ENCODE measurements at places on chromosomes 13 and 19.

DNA sequence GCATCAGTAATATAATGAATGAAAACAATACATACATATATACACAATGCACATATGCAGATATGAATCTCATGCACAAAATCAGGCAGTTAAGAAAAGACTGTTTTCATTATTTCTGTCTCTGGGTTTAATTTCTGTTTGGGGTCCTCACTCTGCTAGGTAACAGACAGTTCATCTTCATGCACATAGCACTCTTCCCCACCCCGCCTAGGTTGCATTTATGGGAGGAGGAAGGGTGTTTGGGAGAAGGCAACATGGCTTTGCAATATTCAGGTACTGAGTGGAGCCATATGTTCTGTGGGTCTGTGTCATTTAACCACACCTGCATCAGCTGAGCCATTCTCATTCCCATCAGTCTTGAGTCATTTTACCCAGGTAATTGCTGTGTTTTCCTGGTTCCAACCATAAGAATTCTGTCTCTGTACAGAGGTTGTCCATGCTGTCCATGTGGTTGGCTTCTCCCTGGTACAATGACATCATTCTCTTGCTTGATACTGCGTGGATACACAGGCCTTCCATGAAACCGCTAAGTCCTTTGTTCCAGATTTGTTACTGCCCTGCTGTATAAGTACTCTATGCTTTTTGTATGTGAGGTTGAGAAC lies 45.3 kb downstream of the RFC3 start:
- no peak for DNase-seq

- DNase-seq, result no peak
Measured at GRCh38 chr19:8486661-8487136, 15.7 kb downstream of the PRAM1 start.

DNA sequence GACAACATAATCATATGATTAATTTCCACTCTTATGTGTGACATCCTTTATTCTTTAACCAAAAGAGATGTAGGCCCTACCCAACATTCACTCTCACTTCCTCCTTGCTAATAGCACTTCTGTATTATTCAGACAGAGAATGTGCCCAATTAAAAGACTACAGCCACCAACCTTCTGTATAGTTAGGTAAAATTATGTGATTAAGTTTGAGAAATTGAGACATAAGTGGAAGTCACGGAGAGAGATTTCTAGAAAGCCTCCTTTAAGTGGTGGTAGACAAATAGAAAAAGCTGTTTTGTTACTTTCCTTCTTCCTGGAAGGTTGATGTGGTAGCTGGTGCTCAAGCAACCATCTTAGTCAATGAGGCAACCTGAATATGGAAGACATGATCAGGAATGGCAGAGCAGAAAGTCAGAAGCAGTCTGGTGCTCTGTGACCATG lies 14.8 kb downstream of the EPSTI1 start:
- DNase-seq, result no peak

DNA sequence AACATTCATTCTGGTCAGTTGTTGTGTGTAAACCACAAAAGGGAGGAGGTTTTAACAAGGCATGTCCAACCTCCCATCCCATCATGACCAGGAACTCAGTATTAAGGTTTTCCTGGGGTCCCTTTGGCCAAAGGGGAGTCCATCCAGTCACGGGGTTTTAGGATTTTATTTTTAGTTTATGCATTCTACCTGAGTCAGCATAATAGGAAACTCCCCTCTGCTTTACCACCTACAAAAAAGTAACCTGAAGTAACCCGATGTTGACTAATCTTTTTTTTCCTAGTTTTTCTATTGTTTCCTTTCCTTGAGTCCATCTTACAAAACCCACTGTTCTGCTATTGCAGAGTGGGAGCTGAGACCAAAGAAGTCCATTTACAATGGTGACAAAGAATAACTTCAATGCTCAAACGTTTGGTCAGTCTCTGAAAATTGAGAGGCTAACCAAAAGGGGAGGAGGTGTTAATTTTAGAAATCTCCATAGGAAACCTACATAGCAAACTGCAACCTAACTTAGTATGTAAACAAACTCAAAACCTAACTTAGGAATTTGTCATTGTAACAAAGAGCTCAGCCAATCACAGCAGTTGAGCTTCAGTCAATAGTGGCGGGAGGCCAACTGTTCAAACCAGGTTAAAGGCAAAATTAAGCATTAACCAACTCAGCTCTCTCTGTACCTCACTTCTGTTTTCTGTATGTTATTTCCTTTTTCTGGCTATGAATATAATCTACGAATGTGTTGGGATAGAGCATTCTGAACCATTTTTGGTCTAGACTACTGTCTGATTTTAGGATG lies 1954.1 kb downstream of the PCDH9 start:
- DNase-seq, result no peak

DNA sequence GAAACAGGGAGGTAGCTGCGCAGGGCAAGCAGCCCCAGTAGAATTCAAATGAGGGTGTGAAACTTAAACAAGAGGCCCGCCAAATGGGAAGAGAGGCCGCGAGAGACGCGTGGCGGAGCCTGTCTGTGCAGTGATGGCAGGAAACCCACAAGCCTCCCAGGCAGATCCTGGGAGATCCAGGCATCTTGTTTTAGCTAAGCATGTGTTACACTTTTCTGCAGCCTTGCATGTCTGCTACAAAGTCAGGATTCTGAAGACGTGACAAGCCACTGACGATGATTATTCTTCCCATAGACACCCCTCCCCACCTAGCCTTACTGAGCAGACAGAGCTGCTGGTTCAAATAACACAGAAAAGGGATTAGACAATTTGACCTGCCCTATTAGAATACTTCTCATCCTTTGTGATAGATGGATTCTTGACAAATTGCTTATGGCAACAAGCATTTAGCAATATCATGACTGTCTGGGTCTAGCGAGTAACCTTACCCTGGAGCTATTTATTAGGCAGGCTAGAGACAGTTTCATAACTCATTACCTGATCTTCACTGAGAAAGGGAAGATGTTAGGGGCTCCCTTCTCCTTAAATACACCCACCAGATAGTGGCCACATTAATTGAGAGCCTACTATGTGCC lies 185.2 kb upstream of the IRS2 start:
- no peak for DNase-seq

DNA sequence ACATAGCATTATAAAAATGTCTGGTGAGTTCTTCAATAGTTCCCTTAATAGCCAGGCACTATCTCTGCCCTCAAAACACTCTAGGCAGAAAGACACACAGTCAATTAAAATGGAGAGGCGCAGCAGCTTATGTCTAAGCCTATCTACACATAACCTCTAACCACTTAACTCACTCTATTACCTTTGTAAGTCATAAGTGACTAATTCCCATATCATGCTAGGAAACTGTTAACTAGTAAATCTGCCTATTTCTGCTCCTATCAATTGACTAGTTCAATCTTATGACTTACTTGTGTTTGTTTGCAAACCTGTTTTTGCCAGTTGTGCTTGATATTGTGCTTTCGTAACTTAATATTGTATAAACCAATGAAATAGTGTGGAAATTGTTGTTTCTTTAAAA lies 3.2 kb downstream of the CCDC122 start:
- DNase-seq, result no peak

GRCh38 chr13:51118809-51119431 lies 7.8 kb upstream of the C13orf42 start:
- no peak for DNase-seq

DNA sequence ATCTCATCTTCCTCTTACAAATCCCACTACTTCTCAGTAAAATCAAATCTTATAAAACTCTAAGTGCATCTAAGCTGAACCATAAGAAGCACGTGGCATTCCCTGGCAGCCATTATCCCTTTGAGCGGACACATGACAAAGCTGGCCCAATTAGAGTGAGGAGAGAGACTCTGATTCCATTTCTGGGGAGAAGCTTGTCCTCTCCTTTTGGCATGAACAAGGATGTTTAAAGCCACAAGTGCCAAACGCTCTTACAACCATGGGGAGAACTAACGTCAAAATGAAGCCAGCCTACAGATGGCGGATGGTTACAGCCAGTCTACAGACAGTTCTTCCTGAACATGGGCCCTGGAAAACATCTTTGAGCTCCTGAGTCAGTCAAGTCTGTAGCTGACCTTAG lies 231.3 kb downstream of the LHFPL6 start:
- no peak for DNase-seq

DNA sequence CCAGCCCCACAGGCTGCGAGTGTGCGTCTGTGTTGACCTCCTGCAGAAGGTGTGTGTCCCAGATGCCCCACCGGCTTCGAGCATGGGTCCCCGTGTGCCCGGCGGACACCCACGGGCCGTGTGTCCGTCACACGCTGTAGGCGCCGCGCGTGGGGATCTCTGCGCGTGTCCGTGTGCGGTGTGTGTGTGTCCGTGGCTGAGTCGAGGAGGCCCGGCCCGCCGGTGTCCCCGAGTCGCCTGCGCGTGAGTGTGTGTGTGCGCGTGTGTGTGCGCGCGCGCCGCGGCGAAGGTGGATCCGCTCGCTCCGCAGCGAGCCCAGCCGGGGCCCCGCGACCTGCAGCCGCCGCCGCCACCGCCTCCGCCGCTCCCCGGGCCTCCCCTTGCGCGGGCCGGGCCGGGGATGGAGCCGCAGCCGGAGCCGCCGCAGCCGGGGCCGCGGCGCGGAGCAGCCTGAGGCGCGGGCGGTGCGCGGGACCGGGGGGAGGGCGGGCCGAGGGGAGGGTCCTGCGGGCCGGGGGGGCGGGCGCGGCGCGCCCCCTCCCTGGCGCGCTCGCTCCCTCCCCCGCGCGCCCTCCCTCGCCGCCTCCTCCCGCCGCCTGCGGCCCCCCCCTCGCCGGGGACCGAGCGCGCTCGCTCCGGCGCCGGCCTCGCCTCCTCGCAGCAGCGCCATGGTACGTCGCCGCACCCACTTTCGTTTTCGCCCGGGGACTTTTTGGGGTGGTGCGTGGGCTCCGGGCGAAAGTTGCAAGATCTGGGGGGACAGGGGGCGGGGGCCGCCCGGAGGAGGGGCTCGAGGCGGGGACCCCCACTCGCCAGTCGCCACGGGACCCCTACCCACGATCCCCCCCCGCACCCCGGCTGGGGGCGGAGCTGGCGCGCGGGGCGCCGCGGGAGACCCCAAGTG lies 7.1 kb upstream of the NFIC start:
- DNase-seq, result no peak

GRCh38 chr13:95882121-95882520 lies 171.1 kb downstream of the UGGT2 start:
- no peak for DNase-seq

DNA sequence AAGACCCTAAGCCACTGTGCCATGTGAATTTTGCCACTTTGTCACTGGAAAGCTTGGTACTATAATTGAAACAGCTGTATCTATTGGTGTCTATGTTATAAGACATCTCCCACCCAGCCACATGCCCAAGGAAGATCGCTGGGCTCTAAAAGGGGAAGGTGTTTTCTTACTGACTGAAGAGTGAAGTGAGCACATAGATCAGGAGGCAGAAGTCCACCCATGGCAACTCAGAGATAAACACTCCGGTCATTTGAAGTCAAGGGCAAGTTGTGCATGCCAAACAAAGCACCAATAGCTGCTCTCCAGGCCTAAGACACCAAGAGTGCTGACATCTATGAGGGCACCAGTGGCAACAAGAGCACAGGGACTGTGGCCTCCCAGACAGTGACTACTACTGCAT lies 153.8 kb downstream of the KCTD12 start:
- DNase-seq, result no peak

DNA sequence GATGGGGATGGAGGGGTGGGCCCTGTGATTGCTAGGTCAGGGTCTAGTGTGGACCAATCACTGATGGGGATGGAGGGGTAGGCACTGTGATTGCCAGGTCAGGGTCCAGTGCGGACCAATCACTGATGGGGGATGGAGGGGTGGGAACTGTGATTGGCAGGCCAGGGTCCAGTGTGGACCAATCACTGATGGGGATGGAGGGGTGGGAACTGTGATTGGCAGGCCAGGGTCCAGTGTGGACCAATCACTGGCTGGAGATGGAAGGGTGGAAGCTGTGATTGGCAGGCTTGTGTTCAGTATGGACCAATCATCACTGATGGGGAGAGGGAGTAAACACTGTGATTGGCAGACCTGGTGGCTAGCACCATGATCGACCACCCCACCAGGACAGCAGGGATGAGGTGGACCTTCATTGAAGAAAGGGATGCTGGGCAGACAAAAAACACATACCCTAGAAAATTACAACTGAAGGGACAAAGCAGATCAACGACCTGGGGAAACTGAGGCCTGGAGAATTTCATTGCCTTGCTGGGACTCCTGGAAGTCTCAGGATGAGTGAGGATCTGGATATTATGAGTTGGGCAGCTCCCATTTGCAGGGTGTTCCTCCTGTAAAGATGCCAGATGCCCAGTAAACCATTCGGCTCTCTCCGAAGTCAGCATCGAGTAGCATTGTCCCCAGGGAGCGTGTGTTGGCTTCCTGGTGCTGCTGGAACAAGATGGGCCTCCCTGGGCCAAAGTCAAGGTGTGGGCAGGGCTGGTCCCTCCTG lies 15.5 kb downstream of the TMPRSS9 start:
- no peak for DNase-seq

- DNase-seq, result no peak
Measured at GRCh38 chr19:8638078-8638619, 7.7 kb downstream of the NFILZ start.

GRCh38 chr13:68888832-68889231 lies 1218.8 kb upstream of the ATXN8OS start:
- DNase-seq, result no peak

- no peak for DNase-seq
Measured at GRCh38 chr13:48925001-48925400, 50.7 kb upstream of the FNDC3A start.

DNA sequence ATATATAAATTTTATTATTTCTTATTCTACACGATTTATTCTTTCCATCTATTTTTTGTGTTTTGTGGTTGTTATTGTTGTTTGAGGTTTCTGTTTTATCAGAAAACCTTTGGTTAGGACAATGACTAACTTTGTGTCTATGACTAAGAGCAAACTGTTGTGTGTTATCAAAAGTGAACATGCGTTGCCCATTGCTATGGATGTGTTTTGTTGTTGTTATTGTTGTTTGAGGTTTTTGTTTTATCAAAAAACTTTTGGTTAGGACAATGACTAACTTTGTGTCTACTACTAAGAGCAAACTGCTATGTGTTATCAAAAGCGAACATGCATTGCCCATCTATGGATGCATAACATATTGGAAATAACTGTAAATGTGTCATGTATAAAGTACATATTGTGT lies 692.3 kb downstream of the SLITRK1 start:
- no peak for DNase-seq

GRCh38 chr13:66218583-66218982 lies 1011.6 kb downstream of the PCDH9 start:
- no peak for DNase-seq

GRCh38 chr19:1678073-1678472 lies 25.7 kb upstream of the TCF3 start:
- no peak for DNase-seq

GRCh38 chr19:50003810-50004419 lies 21.3 kb downstream of the VRK3 start:
- no peak for DNase-seq

DNA sequence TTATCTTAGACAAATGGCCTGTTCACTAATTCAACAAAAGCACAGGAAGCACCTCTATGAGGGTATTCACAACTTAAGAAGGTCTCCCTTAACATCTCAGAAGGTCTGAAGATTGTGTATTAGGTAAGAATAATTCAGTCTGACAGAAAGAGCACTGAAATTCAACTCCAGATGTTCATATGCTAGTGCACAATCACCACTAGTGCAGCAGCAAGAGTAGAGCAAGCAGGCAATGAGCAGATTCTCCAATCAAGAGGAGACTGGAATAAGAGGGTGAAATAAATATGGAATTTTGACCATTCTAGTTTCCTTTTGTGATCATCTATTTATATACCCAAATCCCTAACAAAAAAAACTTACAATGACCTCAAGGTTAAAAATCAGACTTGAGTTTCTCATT lies 52.0 kb downstream of the MPHOSPH8 start:
- DNase-seq, result no peak
